ENCODE measurements at places on chromosomes 16 and 17.

DNA sequence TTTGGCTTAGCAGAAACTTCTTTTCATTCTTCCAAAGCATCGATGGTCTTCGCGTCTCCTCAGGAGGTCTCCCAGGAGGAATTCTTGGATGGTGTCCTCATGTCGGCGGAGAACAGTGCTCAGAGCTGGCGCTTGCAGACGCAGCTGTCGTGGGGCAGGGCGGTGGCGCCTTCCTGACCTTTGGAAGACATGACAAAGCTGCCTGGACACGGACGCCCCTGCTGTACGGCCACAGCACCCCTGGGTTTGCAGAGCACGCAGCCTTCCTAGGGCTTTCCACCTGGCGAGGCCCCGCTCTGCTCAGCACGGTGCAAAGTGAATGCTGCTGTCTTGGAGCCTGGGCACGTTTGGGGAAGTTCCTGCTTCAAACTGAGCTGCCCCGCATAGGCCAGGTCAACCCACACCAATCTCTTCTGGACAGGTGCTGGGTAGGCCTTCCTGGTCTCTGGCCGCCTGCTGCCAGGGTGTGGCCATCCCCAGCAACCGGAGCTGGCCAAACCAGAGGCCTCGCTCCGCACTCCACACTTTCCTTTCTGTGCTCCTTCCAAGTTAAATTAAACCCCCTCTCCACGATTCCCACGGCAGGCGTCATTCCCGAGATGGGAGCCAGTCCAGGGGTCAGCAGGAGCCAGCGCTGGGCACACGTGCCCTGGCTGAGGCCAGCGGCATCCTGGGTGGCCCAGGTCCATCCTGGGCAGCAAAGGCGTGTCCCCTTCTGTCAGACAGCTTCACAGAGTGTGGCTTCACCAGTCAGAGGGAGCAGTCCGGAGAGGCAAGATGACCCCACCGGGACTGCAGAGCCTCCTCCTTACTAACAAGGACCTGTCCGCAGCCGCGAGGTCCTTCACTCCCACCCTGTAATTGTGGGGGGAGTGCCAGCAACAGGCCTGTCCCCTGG, 15.0 kb upstream of the KREMEN2 start:
- DNase-seq, result no peak

DNA sequence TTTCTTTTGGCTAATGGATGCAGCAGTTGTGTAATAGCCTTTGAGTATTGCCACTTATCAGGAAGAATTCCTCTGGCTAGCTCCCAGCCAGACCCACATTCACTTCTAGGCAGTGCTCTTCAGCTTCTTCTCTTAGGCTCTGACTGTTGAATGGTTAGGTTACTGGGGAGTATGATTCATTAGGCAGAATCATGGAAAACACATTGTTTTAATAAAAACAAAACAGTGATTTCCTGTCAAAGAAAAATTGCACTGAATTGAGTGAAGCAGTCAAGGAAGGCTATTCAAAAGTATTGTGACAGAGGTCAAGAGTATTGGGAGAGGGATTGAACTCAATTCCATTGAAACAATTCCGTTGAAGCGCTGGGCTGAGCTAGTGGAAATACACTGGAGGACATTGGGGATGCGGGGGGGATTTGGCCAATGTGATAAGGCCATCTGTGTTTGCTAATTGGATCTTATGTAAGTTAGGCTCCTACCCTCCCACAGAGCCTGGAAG, 68.0 kb downstream of the CNTNAP4 start:
- DNase-seq, result no peak

DNA sequence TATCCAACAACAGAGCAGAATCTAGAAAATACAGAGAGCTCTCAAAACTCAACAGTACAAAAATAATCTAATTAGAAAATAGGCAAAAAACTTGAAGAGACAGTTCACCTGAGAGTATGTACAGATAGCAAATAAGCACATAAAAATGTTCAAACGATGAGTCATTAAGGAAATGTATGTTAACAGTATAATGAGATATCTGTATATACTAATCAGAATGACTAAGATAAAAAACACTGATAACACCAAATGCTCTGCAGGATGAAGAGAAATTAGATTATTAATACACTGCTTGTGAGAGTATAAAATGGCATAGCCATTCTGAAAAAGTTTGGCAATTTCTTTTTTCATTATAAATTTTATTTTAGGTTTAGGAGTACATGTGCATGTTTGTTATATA, 1307.6 kb upstream of the GOT2 start:
- DNase-seq, result no peak

GRCh38 chr16:8199390-8199789, 390.9 kb downstream of the TMEM114 start:
- no peak for DNase-seq

GRCh38 chr17:752002-752619, at the start of gene GEMIN4:
Gene GEMIN4, minus strand, starts transcription at chr17:752264. Its CDS starts 122 bp downstream, at chr17:752142.
- peak; percentile 81 for DNase-seq

GRCh38 chr17:65609286-65609685, 47.8 kb upstream of the AXIN2 start:
- no peak for DNase-seq

GRCh38 chr16:24332582-24333090, 76.5 kb downstream of the CACNG3 start:
- DNase-seq, result no peak

- no peak for DNase-seq
Measured at GRCh38 chr16:3046641-3047386, 453 bp downstream of the MMP25 start.

- DNase-seq, result no peak
Measured at GRCh38 chr17:81228420-81228819, 5.7 kb upstream of the CEP131 start.

DNA sequence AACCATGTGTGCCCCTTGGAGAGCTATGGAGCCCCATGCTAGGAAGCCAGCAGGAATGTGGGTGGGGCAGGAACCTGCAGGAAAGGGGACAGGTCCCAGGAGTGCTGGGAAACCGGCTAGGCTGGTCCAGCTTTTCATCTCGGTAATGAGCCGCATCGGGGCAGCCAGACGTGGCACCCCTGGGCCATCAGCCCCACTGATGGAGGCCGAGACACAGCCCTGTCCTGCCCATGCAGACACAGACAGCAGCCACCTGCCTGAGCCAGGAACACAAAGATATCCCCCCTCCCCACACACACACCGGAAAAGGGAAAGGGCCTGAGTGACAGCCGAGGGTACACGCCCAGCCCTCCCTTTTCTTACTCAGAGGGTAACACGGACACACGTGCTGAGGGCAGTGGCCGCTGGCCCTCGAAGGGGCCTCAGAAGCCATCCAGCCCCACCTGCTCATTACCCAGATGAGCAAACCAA, 18.1 kb downstream of the PPL start:
- no peak for DNase-seq

DNA sequence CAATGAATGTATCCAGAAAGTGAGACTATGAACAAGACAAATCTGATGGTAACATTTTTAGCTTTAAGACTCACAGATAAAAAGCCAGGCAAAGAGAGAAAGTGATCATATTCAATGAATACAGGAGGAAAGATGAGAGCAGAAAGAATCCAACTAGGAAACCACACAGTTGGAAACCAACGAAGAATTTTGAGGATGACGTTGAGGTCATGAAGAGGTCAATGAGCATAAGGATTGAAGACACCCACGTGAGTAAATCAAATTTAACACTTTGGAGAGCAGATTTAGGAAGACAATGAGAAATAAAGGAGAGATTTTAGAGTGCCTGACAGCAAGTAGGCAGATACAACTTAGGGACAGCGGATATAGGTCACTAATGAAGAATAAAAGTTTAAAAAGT, 948.1 kb downstream of the KCNJ2 start:
- peak; percentile 21 for DNase-seq

DNA sequence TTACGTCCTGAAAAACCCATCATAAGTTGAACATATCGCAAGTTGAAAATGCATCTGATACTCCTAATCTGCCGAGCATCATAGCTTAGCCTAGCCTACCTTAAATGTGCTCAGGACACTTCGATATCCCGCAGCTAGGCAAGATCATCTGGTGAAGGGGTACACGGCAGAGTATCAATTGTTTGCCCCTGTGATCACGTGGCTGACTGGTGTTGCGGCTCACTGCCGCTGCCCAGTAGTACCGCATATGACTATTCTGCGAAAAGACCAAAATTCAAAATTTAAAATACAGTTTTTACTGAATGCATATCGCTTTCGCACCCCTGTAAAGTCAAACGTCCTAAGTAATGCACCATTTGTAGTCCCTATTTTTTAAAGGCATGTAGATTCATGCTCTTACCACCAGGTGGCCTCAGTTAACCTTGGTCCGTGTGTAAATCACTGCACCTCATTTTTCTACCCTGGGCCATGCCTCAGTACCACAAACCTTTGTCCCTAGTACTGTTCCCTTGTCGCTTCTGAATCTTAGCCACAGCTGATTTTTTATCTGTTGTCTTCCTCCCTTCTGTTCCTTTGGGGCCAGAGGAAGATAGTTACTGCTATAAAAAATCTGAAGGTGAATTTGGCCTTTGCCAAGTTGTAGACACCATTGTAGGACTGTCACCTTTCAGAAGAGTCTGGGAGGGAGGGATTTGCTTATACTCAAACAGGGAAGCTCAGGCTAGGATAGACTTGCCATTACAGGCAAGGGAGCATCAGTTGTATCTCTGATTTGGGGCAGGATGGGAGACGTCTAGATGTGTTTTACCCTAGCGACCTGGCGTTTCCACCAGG, 34.4 kb downstream of the WWP2 start:
- peak; percentile 77 for DNase-seq

DNA sequence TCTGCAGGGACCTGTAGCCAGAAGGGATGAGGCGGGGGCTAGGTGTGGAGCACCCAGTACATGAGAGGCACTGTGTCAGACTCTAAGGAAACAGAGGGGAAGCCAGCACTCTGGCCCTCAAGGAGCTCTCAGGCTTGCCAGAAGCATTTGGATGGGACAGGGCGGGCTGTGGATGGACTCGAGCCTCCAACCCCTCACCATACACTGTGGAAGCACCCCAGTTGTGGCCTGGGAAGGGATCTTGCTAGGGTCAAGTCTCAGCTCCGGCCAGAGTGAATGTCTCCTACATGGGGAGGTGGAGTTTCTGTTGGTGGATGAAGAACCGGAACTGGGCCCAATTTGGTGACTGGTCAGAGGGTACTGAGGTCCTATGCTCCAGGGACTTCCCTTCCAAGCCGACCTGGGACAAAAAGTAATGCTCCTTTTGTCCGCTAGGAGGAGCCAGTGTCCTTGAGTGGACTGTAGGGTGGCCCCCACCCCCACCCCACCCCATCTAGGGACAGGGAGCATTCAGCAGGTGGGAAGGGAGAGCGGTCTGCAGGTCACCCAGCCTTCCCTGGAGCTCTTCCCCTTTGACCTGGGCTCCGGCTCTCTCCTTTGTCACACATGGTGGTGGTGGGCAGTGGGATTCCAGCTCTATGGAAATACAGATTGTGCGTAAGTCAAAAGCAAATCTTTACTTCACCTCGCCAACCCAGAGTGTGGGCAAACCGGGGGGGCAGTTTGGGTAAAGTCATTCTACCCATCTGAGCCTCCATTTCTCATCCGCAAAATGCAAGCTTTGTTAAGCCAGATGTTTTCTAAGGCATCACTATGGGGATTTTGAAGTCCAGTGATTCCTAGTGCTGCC, 20.4 kb upstream of the PHB1 start:
- DNase-seq, result peak; percentile 41

DNA sequence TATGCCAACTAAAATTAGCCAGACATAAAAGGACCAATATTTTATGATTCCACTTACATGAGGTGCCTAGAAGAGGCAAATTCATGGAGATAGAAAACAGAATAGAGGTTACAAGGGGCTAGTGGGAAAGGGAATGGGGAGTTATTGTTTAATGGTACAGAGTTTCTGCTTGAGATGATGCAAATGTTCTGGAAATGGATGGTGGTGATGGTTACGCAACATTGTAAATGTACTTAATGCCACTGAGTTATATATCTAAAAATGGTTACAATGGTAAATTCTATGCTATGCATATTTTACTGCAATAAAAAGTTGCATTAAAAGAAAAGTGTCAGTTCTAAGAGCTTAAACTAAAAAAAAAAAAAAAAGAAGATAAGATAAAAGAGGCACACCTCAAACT, 17.9 kb downstream of the MT1X start:
- DNase-seq, result peak; percentile 16

GRCh38 chr16:1256874-1257322, 1.0 kb downstream of the TPSD1 start:
- no peak for DNase-seq

DNA sequence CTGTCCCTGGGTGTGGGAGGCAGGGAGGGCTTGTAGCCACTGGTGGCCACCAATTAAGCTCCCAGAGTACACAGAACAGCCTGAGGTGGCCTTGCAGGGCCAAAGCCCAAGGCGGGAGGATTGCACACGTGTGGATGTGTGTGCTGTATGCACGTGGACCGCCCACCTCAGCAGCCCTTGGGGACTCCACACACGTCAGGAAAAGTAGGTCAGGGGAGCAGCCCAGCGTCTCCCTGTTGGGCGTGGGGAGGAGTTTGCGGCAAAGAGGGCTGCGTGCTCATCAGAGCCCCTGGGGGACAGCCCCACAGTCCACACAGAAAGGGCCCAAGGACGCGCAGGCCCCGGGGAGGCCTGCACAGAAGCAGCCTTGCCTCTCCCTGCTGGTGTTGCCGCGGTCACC, 19.6 kb downstream of the SBK1 start:
- no peak for DNase-seq

DNA sequence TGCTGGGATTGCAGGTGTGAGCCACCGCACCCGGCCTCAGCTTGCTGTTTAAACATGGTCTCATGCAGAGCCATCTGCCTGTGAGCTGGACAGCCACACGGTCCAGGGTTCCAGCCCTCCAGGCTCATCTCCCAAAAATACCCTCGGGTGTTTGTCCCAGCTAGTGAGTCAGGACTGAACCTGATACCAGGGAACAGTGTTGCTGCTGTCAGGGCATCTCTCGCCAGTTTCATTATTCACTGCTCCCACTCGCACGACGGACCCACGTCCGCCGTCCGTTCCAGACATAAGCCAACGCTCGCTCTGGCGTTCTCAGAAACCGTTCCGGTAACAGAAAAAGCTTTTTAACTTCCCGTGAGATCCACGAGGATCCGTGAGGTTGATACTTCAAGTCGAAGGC, 77.6 kb downstream of the NXN start:
- DNase-seq, result peak; percentile 30

DNA sequence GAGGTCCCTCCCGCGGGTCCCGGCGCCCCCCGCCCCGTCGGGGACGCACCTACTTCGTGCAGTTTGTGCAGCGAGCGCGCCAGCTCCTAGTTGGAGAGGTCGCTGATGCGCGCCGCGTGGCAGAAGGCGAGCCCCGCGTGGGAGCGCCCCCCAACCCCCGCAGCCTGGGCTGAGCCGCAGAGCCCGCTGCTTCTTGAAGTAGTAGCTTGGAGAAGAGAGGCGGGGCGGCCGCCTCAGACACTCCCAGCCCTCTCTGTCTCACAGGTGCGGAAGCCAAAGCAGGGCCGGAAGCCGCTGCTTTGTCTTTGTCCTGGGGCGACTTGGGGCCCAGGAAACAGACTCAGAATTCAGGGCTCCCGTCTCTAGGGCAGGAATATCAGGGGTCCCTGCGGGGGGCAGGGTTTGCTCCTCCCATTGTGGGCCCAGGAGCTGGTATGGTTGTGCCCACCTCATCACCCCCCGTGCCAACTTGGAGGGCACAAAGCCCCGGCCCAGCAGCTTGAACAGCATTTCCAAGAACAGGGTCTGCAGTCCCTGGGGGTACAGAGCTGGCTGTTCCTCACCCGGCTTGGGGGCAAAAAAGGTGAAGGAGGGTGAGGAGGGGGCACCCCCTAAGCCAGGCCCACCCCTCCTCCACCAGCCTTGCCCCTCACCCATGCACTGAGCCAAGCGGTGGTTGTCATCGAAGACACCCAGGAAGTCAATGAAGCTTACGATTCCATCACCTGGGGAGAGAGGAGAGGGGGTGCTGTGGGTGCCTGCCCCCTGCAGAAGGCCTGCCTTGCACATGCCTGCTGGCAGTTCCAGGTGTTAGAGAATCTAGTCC, 13.5 kb downstream of the SPATA32 start:
- DNase-seq, result no peak
